ENCODE measurements at places on chromosomes 4 and X.

DNA sequence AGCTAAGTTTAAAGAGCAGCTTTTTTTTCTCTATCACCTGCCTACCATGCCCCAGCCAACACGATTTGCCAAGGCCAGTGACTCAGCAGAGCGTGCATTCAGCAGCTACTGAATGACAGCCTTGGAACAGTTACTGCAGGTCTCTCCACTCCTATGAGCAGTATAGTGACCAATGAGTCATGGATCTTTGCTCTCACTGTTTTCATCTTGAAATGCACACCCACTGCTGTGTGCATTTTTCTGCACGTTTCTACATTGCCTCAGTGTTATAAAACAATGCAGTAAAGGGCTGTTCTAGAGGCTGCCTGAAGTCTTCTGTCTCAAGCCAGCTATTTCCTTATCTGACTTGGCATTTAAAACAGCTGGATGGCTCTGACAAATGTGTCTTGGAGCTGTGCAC, 66.0 kb upstream of the C4orf54 start:
- DNase-seq, result no peak

DNA sequence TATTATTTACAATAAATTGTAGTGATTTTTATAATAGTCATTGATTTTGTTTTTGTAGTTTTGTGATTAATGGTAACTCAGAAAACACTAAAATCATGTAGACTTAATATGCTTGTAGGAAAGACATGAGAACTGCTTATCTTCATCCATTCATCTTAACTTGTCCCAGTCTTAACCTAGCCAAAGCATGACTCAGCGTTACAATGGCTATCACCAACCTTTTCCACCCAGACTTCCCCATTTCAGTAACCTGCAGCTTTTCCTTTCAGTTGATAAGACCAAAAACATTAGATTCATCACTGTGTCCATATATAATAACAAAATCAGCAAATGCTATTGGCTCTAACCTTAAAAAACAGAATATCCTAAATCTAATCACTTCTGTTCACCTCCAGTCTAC, 106.2 kb upstream of the KLF8 start:
- no peak for DNase-seq

GRCh38 chr4:44978020-44978419, 251.7 kb upstream of the GNPDA2 start:
- DNase-seq, result no peak

GRCh38 chrX:119429471-119429870, 30.3 kb downstream of the SLC25A43 start:
- no peak for DNase-seq

DNA sequence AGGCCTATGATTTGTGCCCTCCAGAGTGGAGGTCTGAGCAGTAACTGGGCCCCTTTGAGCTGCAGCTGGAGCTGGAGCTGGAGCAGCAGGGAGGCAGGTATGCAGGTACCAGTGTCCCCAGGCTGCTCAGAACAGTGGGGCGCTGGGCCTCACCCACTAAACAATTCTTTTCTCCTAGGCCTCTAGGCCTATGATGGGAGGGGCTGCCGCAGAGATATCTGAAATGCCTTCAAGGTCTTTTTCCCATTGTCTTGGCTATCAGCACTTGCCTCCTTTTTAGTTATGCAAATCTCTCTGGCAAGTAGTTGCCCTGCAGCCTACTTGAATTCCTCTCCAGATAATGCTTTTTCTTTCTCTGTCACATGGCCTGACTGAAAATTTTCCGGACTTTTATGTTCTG, 79.7 kb upstream of the OTUD4 start:
- DNase-seq, result no peak

- no peak for DNase-seq
Observed at GRCh38 chr4:129254526-129254925, 158.6 kb downstream of the C4orf33 start.

- DNase-seq, result no peak
Observed at GRCh38 chr4:26039639-26040359, 125.8 kb downstream of the SMIM20 start.

Data from OCI-LY7 (cell line).